Activated CD8-positive, alpha-beta T cell treated with anti-CD3 and anti-CD28 coated beads, Interleukin-2, amount 10 ng/mL, durations not matched to agents 7 days and 5 days (primary cell): ENCODE measurements at places on chromosomes 12 and 14.

DNA sequence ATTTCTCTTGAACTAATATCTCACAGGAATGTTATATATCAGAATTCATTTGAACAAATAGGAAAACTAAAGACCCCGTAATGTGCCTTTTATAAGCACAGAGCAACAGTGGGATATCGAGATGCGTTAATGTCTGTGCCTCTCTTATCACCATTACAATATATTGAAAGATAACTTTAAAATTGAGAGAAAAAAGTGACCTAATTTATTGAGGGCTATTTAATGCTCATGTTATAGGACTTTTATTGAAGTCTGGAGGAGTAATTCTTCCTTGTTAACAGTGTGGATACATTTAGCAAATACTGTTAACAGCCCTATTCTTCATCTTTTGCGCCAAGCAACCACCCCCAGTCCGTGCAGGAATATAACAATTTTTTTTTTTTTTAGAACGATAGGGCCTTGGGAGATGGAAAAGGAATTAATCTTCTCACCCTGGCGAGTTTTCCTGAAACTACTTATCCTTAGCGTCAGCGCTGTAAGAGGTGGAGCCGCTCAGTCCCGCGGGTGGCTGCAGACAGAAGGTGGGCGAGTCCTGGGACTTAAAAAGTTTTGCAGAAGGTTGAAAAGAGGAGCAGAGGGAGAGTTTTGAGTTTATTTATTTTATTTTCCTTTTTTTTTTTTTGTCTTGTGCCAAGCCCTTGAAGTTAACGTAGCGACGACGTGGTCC is 11.0 kb downstream of the FOXG1 start:
- DNase-seq: no peak

- DNase-seq: no peak
These were observed 105.9 kb downstream of the MED13L start for GRCh38 chr12:116171549-116171948.

GRCh38 chr14:106062502-106063272 is 536.3 kb downstream of the TMEM121 start:
- DNase-seq: no peak

DNA sequence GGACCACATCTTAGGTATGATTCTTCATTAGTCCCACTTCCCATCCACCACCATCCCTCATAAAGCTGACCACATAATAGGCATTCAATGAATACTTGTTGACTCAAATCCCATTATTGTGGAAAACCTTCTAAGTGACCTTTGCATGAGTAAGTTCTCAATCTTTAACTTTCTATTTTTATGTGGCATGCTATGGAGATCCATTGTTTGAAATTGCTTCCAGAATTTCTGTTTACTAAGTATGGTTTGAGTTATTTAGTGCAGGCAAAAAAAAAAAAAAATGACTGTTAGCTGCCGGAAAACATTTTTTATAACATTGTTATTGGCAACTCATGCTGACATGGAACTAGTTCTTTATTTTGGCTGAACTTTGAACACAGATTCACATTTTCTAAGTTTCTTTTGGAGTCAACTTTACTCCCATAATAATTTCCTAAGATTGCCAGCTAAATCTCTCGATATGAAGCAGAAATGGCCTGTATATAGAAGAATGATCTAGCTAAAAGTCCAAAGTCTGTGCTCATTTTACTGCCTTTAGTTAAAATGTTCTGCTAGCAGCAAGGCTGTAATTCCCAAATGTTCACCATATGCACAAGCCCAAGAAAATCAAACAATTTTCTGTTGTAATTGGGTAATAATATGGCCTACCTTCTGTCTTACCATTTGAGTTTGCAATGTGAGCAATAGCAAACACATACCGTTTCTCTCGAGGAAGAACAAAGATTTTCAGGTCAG is 77.9 kb downstream of the PTGER2 start:
- no peak for DNase-seq

GRCh38 chr14:36901861-36902260 is 240.2 kb downstream of the PAX9 start:
- DNase-seq: no peak

- peak; percentile 71 for DNase-seq
These were observed 760 bp downstream of the ACTN1 start for GRCh38 chr14:68978172-68978911.
